AG10803 (cell line): ENCODE measurements at places on chromosomes 7 and 10.

GRCh38 chr10:103666087-103666761, 172.7 kb downstream of the NEURL1 start:
- peak; percentile 40 for DNase-seq

DNA sequence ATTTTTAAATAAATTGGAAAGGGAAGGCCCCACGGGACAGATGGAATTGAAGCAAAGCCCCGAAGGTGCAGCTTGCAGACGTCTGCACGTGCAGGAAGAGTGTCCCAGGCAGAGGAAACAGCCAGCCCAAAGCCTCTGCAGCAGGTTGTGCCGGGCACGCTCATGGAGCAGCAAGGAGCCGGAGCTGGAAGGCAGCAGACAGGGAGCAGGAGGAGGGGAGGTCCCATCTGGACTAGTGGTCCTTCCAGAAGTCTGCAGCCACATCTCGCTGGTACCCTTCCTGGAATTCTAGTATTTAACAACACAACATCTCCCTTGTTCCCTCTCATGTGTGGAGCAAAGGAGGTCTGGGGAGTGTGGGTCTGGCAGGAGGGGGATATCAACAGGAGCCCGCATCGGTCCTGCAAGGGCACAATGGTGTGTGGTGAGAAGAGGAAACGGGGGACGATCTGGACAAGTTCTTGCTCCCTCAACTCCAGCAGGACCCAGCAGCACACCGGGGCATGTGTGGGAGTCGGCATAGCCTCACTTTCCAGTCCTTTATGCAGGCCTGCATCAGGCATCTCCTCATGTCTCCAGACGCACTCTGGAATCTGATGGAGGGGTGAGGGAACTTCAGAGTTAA, 169.3 kb downstream of the GRID1 start:
- DNase-seq, result no peak

DNA sequence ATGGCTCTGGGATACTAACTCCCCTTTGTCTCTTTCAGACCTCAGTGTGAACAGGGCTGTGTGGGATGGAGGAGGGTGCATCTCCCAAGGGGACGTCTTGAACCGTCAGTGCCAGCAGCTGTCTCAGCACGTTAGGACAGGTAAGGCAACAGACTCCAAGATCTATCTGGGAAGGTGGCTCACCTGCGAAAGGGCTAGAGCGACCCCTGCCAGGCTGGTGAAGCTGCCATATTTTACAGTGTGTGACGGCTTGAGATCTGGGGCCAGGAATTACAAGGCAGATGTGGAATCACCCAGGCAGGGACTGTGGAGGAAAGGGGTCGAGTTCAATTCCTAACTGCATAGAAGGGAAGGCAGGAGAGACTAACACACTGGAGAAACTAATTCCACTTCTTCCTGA, 11.2 kb downstream of the MUC17 start:
- DNase-seq, result no peak

DNA sequence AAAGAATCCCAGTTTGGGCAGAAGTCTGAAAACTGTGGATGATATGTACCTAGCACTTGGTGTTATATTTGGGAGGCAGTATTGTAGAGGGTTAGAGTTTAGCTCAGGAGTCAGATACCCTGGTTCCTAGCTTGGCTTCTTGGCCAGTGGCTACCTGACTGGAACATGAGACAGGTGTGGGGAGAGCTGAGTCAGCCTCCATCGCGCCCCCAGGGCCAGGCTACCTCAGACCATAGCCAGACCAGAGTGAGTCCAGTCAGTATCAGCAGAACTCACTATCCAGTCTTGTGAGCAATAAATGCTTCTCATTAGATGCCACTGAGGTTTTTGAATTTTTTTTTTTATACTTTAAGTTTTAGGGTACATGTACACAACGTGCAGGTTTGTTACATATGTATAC, 26.0 kb downstream of the CYP3A5 start:
- DNase-seq, result no peak

GRCh38 chr7:110205899-110206298, 885.0 kb upstream of the LRRN3 start:
- no peak for DNase-seq

- DNase-seq, result no peak
Measured at GRCh38 chr10:110750931-110751330, 106.8 kb downstream of the RBM20 start.
